IMR-90 (cell line): ENCODE measurements at places on chromosomes 6 and 20.

- no peak for DNase-seq
Observed at GRCh38 chr6:84853901-84854300, 89.5 kb upstream of the TBX18 start.

- DNase-seq: peak; percentile 99
Observed at GRCh38 chr20:41329435-41330342, 10.9 kb upstream of the LPIN3 start.

DNA sequence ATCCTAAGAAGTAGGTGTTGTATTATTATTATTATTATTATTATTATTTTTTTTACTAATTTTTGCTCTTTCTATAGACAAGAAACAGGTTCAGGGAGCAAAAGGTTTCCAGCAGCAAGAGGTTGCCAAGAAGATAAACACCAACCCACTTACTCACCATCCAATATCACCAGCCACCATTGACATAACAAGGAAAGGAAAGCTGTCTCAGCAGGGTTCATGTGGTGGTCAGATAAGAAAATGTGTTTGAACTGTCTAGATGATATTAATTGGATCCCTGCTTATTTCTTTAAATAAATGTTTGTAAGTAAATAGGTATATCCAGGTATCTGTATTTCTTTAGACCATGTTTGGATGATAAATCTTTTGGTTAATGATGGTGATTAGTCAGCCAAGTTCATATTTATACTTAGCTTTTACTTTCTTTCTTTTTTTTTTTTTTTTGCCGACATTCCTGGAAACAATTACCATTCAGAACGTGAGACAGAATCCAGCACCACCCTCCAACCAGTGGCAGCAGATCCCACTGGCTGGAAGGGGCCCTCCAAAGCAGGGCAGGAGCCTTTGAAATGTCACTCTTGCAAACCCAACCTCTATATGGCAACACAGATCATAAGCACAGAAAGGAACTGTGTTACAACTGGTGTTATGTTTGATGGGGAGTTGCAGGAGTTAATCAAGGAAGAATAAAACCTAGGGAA is 139.2 kb upstream of the ECI2 start:
- DNase-seq: peak; percentile 35

- DNase-seq: no peak
Observed at GRCh38 chr6:156174031-156174890, 602.9 kb upstream of the ARID1B start.

GRCh38 chr6:89509777-89510281 is 76.9 kb downstream of the ANKRD6 start:
- no peak for DNase-seq

- no peak for DNase-seq
Observed at GRCh38 chr20:7302250-7302649, 534.8 kb downstream of the BMP2 start.

DNA sequence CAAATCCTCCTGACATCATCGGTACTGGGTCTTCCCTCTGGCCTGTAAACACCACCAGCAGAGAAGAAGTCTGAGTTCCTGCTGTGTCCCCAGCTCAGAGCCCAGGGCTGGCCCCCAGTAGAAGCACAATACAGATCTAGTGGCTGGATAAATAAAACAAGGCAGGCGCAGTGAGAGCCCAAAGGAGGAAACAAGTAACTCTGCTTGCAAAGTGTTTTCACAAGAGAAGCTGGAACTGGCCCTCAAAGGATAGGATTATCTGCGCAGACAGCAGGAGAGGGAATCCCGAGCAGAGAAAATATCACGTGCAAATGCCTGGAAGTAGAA is 205.1 kb downstream of the ZDHHC14 start:
- no peak for DNase-seq

DNA sequence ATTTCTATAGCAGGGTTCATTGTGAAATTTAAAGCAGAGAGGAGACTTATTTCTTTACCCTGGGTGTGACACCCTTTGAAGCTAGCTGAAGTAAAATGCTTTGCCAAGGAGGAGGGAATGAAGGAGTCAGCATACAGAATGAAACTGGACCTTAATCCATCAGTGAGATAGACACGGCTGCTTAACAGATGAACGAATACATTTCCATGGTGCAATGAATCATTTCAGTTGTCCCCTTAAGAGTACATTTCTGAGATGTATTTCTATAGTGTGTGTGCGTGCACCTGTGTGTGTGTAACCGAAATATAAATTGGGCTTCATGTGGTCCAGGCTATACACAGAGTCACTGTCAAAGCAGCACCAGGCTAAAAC is 73.8 kb upstream of the CD93 start:
- no peak for DNase-seq

DNA sequence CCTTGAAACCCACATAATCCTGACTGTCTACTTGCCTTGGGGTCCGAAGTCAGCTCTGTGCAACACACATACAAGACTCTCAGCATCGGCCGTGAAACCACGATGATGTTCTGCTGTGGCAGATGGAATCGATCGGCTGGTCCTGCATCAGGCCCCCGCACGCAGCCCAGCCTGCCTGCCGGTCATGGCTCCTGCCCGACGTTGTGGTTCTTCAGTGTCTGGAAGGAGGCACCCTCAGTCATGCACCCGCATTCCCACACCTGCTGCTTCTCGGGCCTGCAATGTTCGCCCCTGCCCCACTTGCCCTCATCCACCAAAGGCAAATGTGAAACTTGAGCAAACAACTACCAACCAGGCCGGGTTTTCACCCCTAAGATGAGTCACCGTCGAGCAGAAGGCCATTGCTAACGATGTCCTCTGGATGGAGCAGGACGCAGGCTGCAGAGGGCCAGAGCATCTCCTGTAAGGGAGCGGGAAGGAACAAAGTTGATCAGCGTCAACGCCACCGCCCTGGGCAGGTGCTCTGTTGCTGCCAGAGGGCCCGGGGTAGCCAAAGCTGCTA is 128.9 kb upstream of the PDE10A start:
- DNase-seq: no peak

- no peak for DNase-seq
Observed at GRCh38 chr6:96164802-96165201, 149.0 kb downstream of the FUT9 start.

DNA sequence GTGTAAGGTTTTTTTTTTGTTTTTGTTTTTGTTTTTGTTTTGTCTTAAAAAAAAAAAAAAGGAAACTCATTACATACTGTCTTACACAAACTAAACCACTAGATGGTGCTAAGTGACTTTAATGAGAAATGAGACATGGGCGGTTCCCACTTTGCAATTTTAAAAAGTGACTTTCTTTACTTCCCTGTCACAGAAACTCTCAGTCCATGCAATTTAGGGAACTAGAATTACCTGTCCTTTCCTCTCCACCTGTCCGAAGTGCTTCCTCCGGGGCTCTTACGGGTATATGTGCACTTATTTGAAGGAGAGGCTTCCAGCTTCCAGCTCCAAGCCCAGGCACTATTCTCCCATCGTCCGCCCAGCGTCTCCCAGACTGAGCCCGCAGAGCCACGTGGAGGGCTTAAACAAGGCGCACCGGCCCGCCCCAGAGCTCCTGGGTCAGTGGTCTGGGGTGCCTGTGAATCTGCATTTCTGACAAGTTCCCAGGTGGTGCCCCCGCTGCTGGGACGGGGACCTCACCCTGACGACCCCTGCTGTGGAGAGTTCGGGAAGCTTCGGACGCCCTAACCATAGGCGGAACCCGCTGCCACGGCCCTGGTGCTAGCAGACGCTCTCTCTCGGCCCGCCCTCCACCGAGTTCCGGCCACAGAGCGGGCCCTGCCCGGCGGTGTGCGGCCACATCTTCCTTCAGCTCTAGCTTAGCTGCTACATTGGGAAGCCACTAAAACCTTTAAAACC is 26.1 kb downstream of the BFSP1 start:
- DNase-seq: peak; percentile 59

DNA sequence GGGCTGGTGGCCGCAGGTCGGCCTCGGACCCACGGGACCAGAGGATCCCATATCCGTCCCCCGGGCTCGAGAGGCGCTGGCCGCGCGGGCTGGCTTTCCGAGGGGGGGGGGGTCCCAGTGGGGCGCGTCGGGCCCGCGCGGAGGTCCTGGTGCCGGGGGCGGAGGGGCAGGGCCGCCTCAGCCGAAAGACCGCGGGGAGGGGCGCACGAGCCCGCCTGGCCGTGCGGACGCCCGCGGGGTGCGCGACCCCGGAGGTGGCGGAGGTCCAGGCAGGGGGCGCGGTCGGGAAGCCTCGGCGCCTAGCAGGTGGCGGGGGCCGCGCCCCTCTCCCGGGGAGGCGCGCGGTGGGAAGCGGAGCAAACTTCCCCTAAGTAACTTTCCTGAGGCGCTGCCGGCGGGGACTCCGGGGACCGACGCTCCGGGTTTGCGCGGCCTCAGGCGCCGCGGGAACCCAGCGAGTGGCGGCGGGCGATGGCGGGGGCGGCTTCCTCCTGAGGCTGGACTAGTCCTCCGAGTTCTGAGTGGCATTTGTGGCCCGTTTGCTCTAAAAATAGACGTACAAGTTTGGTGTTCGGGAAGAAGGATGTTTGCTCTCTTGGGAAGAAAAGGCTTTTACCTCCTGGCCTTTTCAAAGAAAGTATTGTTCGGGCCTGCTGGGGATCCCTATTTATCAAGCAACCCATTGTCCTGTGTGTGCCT is 26.5 kb upstream of the BTBD3 start:
- DNase-seq: peak; percentile 34
